ENCODE measurements at places on chromosomes 1 and 21.

DNA sequence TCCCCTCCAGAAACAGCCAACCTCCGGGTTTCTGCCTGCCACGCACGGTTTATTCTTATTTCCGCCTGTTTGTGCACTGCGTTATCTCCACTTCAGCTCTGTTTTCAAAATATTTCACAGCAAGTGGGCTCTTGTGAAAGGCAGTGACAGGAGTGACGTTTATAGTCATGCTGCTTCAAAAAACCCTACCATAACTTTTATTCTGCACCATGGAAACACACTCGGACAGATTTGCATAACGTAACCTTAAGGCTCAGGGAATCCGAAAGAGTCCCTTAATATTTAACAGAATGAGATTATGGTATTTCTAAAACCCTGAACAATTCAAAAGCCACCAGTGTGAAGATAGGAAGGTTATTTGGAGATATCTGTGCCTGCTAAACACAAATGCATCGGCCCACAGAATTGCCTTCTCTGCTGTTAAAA, 782 bp upstream of the SDE2 start:
- DNase-seq = no peak

DNA sequence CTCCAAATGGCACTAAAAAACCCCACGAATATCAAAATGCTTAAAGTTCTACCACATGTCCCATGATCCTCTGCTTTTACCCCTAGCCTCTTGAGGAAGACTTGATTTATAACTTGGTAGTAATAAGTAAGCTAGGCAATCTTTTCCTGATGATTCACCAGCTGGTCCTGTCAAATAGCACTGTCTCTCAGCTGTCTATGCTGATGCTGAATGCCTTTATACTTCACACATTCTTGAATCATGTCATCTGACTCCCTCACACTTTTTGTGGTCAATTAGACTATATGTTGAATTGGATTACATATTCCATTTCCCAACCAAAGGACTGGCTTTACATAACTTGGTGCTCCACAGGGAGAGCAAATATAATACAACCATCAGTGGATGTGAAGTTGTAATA, 16.6 kb downstream of the C21orf91 start:
- DNase-seq = no peak

GRCh38 chr1:194829492-194829891, 1643.1 kb upstream of the B3GALT2 start:
- no peak for DNase-seq

DNA sequence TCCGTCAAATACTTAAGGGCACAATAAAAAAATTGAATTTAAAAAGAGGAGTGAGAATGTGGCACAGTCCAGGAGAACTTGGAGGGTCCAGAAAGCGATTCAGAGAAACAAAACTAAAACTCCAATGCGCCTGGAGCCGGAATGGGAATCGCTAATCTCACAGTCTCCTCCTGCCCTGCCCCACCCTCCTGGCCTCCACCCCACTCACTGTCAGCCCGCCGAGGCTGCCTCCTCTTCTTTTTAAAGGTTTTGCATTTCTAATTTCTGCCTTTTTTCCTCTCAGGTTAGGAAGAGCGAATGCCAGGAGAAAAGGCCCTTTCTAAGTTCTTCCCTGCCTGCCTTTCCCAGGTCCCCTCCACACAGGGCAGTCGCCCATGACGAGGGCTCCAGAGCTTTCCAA, 135.3 kb downstream of the ZBTB18 start:
- no peak for DNase-seq

DNA sequence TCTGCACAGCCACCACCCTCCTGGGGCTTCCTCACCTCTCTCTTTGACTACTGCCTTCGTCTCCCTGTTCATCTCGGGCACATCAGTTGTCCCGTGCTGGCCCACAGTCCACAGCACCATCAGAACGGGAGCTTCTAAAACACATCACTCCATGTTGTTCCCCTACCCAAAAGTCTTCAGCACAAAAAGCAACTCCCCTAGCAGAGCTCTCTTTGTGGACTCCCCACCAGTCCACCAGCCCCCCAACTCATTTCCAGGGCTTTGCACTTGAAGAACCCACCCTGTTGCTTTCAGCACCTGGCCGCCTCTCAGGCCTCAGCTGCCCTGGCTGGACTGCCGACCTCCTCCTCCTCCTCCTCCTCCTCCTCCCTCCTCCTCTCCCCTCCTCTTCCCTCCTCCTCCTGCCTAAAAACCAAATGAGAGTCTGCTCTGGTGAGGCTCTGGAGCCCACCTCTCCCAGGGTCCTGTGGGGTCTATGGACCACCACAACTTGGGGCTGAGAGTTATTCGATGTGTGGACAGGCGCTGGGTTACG, 251.2 kb upstream of the VAMP3 start:
- DNase-seq = no peak
